Naive thymus-derived CD4-positive, alpha-beta T cell (primary cell): ENCODE measurements at places on chromosomes 7 and 10.

DNA sequence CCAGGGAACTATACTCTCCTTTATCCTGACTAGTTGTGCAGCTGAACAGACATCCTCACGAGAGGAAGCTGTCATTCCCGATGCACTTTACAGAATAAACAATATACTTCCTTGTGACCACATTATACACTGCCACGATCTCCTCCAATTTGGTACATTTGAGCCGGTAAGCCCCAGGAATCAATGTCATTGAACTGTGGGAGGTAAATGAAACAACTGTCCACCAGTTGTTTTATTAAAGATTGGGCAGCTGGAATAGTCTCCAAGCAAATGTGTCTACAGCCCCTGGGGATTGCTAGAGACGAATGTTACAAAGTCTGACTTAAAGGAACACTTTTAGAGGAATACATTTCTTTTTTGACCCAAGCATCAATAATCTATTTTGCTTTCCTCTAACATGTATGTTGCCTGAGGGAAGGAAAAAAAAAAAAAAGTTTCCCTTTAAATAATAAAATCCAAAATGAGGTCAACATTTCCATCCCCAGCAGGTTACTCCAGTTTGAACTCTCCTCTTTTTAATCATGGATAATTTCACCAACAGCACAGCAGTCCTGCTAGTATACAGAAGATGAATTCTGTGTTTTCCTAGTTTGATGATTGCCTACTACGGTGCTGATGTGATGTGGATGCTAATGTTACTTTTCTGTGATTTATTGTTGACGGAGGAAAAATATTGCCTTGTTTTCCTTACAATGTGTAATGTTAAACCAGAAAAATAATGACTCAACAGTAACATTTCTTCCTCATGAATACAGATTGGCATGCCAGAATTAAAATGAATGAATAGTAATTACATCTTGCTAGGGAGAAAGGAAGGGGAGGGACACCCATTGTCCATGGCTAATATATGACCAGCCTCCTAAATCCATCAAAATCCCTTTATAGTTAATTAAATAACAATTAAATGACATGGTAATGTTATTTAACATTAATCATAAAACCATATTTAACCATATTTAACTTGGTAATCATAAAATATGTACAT is 360.9 kb downstream of the NEBL start:
- DNase-seq: no peak

GRCh38 chr10:88840104-88840503 is 11.5 kb downstream of the ANKRD22 start:
- DNase-seq: no peak

DNA sequence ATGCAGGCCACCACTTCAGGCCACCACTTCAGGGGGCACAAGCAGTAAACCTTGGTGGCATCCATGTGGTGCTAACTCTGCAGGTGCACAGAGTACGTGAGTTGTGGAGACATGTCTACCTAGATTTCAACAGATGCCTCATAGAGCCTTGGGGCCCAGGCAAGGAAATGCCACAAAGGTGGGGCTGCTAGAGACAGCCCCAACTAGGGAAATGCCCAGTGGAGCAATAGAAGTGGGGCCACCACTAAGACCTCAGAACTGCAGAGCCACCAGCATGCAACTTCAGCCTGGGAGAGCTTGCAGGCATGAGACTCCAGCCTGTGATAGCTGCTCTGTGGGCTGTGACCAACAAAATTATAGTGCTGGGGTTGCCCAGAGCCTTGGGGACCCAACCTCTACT is 107.6 kb downstream of the DNAJC1 start:
- DNase-seq: no peak

DNA sequence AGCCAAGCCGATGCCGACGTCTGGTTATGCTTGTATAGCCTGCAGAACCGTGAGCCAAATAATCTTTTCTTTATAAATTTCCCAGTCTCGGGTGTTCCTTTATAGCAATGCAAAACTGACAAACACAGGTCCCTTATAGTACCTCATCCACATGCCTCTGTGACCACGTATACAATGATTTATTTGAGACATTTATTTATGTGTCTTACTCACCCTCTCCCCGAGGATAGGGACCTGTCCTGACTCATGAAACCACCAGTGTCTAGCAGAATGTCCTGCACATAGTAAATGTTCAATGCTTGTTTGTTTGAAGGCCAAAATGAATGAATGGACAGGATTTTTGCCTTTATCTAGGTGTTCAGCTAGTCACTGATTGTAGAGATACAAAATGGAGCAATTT is 147.9 kb upstream of the FZD8 start:
- no peak for DNase-seq

GRCh38 chr7:133253519-133253875 is 619 bp downstream of the EXOC4 start:
- DNase-seq: no peak

- no peak for DNase-seq
These were observed 39.6 kb upstream of the HSPB1 start for GRCh38 chr7:76262683-76263402.

DNA sequence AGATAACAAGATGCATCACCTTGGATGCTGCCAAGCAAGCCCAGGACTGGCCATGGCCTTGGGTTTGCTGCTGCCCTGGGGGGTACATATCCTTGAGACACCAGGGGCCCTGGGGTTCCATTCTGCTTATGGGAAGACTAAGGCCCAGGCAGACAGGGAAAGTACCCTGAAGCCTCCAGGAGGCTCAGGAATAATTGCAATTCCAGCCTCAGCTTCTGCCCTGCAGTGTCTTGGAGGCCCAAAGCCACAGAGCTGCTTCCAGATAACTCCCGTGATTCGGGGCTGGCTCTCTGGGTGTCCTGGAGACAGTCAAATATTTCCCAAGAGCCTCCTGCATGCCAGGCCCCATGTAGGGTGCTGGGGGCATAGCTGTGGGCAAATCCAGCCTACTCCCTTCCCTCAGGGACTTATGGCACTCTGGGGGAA is 22.6 kb downstream of the MYL10 start:
- DNase-seq: no peak

- no peak for DNase-seq
These were observed 78.7 kb downstream of the FAM107B start for GRCh38 chr10:14695847-14696480.

- no peak for DNase-seq
These were observed 28.4 kb upstream of the LRRC18 start for GRCh38 chr10:48968036-48968435.

- DNase-seq: no peak
These were observed 14.1 kb upstream of the CYTH3 start for GRCh38 chr7:6286486-6286885.

DNA sequence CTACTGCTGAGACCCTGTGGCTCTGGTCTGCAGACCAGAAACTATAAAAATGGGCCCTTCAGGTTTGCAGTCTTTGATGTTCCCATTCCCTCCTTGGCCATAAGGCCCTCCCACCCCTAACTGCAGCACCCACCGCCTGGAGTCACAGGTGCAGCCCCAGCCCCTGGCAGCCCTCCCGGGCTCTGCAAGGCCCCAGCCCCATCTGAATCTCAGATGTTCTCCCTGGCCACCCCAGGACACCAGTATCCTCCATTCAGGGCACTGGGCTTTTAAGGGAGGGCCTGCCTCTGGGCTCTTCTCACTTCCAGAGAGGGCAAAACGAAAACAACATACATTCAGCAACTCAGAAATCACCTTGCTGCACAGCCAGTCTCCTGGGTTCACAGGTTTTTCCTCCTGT is 107.7 kb upstream of the RET start:
- DNase-seq: no peak

- DNase-seq: no peak
These were observed 26.4 kb downstream of the STEAP1 start for GRCh38 chr7:90180649-90181048.

- DNase-seq: no peak
These were observed 18.3 kb downstream of the CYP26A1 start for GRCh38 chr10:93091960-93092359.

DNA sequence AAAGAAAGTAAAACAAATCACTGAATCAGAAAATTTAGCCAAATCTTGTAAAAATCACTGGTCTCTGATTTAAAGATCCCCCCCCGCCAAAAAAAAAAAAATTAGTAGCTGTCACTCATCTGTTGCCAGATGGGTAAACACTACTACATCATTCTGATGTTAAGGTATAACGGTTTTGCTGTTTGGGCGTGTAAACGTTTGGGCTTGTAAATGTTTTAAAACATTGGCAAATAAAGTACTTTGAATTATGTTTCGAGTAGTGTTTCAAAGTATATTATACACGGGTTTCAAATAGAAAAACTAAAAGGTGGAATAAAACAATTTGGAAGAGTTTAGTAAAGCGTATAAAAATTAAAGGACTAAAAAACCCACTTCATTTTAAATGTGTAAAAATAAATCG is 1.5 kb downstream of the TMEM229A start:
- DNase-seq: no peak

GRCh38 chr7:152459724-152460251 is 24.0 kb upstream of the KMT2C start:
- DNase-seq: no peak

DNA sequence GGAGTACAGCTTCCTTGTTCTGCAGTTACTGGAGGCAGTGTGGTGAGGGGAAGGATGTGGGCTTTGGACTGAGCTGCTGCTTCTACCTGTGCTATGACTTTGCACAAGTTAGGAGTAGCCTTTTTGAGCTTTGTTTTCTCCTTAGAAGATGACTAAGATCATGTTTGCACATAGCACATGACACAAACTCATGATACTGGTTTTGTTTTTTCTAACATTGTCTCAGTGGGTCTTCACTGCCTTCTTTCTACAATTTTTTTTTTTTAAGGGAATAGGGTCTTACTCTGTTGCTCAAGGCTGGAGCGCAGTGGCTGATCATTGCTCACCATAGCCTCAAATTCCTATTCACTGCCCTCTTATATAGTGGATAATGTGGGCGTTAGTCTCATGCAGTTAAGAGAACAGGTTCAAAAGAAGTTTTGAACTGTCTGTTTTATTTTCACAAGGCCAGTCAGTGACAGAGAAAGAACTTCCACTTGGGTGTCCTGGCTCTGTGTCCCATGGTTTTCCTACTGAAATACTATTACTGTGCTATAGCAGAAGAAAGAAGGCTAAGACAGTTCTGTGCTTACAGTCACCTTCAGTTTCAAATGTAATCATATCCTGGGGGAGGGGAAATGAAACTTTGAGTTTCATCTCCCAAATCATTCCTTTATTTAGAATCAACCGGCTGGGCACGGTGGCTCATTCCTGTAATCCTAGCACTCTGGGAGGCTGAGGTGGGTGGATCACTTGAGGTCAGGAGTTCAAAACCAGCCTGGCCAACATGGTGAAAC is 72.0 kb downstream of the KAT6B start:
- DNase-seq: no peak
